ENCODE measurements at places on chromosomes 2 and 18.

- no peak for DNase-seq
Observed at GRCh38 chr2:72991439-72991725, 74.1 kb downstream of the EMX1 start.

- no peak for DNase-seq
Observed at GRCh38 chr18:33540392-33540791, 37.6 kb upstream of the ASXL3 start.

DNA sequence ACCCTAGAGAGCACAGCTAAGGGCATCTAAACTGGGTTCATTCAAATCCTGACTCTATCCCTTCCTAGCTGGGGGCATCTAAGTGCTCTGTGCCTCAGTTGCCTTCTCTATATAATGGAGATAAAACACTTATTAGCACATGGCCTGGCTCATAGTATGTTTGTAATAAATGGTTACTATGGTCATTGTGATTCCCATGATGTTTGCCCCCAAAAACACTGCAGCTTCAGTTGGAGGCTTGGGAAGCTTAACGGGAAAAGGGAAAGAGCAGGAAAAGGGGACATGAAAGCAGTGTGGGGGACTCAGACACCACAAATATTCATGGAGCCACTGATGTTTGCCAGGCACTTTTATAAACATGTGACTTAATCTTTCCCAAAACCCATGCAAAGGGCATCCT, 118.1 kb downstream of the INHBB start:
- no peak for DNase-seq

GRCh38 chr2:170680172-170680941, 34.8 kb upstream of the SP5 start:
- no peak for DNase-seq

GRCh38 chr2:134310107-134311079, 56.5 kb downstream of the MGAT5 start:
- no peak for DNase-seq

GRCh38 chr2:218023636-218024035, 20.8 kb upstream of the TNS1 start:
- DNase-seq, result no peak

DNA sequence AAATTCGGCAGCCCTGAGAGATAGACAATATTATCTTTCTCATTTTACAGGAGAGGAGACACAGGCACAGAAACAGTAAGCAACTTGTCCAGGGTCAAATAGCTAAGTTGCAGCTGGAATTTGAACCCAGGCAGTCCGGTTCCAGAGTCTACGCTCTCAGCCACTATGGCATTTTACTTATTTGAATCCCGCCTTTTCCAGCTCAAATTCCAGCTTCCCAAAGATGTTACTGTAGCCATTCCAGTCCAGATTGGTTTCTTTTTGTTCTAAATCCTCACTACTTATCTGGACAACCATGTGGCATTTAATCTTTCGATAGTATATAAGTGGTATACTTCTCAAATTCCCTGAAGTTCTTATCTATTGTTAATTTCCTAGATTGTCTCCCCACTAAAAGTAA, 125.7 kb downstream of the NBAS start:
- DNase-seq, result no peak
